Activated T-helper 1 cell treated with anti-CD3 and anti-CD28 coated beads, Interleukin-2, amount 50 U/mL, for 16 hours (primary cell): ENCODE measurements at places on chromosomes 3 and 15.

GRCh38 chr3:53843195-53844177, 2.7 kb downstream of the CHDH start:
- DNase-seq = no peak

DNA sequence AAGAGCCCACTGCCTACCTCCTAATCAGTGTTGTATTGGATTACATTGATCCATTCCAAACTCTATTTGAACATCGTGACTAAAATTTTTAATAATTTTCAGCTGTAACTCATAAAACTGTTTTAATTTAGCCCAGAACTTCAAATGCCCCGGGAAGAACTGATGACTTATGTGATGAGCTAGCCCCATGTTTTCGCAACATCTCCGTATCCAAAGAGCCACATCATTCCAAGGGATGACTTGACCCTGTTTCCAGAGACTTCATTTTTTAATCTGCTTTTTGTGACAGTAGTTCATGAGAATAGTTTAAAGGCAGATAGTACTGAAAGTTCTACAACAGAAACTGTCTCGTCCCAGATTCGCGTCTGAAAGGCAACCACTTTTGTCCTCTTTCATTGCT, 97.4 kb downstream of the STAC start:
- DNase-seq = no peak

DNA sequence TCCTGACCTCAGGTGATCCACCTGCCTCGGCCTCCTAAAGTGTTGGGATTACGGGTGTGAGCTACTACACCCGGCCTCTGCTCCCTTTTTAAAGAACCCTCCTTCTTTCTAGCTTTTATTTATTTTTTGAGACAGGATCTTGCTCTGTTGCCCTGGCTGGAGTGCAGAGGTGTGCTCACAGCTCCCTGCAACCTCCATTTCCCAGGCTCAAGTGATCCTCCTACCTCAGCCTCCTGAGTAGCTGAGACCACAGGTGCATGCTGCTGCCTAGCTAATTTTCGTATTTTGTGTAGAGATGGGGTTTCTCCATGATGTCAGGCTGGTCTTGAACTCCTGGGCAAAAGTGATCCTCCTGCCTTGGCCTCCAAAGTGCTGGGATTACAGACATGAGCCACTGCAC, 34.5 kb downstream of the TKT start:
- DNase-seq = no peak

DNA sequence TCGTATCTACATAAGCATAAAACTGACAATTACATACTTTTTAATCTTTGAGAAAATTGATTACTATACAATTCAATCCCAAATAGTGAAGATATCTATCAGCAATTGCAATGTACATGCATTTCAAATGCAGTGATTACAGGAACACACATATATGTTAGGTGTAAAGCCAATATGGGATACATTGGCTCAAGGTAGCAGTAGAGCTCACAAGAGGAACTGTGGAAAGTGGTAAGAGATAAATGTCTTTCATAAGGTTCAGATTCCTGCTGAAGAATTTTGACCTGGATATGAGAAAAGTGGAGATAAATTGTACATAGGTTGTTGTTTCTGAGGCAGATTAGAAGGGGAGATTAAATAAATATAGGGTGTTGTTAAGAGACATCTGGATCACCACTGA, 1280.5 kb downstream of the OTOL1 start:
- no peak for DNase-seq

DNA sequence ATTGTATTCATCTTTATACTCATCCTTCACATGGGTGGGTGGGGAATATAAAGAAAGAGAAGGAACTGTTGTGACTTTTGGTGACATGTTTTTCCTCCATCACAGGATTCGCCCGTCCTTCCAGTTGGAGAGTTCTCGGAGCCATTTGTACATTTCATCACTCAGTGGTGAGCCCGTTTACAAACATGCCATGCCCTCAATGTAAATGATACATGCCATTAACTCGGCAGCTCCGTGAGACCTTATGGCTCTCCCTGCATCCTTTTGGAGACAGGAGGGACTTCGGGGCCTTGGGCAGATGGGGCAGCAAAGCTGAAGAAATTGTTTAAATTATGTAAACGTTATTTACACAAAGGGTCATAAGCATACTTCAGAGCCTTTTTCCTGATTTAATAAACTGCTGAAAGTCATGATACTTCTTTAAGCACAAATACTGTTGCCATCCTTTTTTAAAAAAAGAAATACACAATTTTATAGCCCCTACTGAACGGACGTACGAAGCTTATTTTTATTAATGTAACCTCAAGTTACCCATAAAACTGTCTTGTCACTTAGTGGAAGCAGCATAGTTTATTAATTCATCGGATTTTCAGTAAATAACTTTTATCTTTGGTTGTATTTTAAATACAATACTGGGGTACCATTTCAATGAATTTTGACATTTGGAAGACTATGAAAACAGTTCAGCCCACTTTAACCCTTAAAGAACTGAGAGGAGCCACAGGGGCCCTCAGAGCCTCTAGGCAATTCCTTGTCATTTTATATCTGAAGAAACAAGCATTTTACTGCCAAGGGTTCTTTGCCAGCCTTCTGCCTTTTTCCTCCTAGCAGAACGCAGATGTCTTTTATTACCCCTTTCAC, 55.6 kb upstream of the SKOR1 start:
- DNase-seq = no peak

DNA sequence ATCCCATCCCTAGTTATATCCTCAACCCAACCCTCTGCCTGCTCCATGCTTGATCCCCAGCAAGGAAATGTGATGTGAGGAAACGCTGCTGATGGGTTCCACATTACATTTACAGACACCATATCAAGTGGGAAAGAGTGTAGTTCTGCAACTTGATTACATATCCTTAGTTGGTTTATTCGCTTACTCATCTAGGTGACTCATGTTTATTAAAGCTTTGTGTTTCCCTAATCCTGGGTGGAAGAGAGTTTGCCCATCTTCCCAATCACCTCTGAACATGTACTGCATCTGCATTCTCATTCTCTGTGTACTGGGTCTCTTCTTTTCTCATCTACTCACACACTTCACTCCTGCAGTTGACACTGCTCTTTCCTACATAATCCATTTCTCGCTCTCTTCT, 91.7 kb upstream of the PDZRN3 start:
- DNase-seq = no peak

- no peak for DNase-seq
Measured at GRCh38 chr3:44969154-44969827, 6.7 kb downstream of the ZDHHC3 start.

- no peak for DNase-seq
Measured at GRCh38 chr3:331881-332280, 135.3 kb downstream of the CHL1 start.

DNA sequence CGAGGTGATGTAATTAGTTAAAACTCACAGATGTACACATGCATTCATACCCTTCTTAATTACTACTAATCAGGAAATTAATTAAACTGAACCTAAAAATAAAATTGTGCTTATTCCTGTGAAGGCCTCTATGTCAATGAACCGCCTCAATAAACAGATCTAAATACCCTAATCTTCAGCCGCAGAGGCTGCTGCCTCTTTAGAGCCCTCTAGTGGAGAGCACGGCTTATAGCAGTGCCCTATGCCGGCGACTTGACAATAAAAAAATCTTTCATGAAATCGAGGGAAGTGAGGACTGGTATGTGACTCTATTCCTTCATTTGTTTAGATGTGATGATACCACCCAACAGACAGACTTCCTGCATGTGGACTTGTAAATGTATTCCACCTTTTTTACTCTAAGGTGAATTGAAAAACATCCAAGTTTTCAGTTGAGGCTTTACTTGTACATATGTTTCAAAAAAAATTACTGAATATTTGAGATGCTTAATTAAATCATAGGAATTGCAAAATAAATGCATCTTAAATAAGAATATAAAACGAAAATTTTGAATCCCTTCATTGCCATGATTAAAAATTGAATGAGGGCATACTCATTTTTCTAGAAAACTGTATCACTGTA, 8.3 kb upstream of the EPHA3 start:
- DNase-seq = no peak

DNA sequence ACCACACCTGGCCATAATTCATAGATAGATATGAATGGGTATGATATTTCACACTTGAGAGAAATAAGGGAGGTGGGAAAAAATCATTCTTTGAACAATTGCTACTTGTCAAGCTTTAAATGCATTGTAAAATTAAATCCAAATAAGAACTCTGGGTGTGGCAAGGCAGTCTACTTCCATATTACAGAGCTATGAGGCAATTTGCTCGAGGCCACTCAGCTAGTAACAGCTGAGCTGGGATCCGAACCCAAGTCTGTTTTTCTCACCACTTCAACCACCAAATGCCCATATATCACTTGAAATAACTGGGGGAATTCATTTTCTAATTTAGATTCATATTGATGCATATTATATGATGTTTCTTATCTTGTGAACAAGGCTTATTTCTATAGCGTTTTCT, 482.2 kb upstream of the ADAMTS9 start:
- no peak for DNase-seq
